ENCODE measurements at places on chromosomes 12 and 14.

GRCh38 chr14:31275731-31276130 is 68.1 kb upstream of the HECTD1 start:
- DNase-seq, result peak; percentile 11

DNA sequence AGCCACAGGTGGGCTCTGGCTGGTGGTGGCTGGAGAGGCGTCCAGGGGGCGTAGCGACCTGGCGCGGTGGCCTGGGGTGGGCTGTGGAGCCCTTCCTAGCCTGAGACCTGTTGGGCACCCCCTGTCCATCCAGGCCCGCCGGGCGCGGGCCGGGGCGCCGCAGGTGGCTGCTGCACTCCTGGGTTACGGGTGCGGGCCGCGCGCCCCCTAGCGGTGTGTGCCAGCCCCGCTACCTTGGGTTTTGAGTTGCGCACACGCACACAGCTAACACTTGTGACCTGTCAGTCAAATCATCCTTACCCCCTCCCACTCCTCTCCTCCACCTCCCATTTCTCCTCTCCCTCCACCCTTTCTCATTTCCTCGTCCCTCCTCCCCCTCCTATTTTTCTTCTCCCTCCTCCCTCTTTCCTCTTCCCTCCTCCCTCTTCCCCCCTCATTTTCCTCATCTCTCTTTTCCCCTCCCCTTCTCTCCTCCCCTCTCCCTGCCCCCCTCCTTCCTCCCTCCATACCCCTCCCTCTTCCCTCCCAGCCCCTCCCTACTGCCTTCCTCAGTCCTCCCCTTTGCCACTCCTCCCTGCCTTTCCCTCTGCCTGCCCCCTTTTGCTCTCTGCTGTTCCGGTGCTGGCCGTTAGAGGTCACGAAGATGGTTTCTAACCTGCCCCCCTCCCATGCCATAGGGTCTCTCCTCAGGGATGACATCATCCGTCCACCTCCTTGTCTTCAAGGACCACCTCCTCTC is 2.3 kb downstream of the MEG3 start:
- peak; percentile 84 for DNase-seq

DNA sequence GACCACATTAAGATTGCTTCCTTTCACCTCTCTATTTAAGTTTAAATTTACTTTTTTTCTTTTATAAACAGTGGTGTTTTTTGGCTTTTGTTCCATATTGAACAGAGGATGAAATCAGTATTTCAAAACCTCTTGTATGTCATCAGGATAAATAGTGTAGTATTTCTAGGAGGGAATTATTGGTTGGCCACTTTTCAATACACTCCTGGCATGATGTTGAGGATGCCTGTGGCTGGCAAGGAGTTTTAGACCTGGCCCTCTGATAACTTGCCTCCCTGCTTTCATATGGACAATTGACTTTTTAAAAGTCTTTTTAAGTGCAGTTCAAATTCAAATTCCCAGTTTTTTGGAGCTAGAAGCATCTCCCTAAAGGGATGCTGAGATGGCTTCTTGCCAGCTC is 9.8 kb downstream of the TMTC2 start:
- no peak for DNase-seq

DNA sequence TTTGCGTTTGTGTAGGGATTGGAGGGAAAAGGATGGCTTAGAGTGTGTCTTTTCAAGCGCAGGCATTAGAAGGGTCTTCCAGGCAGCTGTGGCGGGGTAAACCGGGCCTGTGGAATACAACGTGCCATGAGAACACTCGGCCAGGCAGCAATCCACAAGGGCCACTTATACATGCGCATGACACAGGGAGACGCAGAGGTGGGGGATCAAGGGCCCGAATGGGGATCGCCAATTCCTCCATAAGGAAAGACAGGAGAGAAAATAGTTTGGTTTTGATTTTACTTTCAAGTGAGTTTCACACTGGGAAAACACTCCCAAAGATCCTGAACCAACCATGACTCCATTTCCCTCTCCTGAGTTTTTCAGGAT is 71.6 kb downstream of the SPRING1 start:
- DNase-seq, result no peak

- no peak for DNase-seq
Measured at GRCh38 chr12:5390174-5390799, 41.6 kb upstream of the NTF3 start.

GRCh38 chr12:31880340-31880739 is 78.9 kb upstream of the RESF1 start:
- no peak for DNase-seq

DNA sequence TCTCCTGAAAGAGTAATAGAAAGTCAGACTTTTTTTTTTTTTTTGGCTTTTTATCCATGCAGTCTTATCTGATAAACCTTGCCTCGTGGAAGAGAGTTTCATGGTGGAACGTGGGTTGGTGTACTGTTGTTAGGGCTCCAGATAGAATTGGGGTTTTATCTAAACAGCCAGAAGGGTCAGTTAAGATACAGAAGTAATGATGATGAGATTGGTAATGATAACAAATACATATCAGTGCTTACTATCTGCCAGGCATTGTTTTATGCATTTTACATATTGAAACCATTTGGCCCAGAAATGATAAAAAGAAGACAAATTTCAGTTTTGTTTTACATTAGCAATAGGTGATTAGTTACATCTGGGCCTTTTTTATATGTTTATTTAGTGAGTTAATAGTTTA is 372.8 kb upstream of the PRICKLE1 start:
- peak; percentile 38 for DNase-seq

- DNase-seq, result no peak
Measured at GRCh38 chr14:36111822-36112583, 64.5 kb downstream of the PTCSC3 start.

- no peak for DNase-seq
Measured at GRCh38 chr12:54384591-54385041, at the start of gene ZNF385A. Gene ZNF385A (minus strand): TSS chr12:54384733. CDS start chr12:54384514, 219 bp downstream.

DNA sequence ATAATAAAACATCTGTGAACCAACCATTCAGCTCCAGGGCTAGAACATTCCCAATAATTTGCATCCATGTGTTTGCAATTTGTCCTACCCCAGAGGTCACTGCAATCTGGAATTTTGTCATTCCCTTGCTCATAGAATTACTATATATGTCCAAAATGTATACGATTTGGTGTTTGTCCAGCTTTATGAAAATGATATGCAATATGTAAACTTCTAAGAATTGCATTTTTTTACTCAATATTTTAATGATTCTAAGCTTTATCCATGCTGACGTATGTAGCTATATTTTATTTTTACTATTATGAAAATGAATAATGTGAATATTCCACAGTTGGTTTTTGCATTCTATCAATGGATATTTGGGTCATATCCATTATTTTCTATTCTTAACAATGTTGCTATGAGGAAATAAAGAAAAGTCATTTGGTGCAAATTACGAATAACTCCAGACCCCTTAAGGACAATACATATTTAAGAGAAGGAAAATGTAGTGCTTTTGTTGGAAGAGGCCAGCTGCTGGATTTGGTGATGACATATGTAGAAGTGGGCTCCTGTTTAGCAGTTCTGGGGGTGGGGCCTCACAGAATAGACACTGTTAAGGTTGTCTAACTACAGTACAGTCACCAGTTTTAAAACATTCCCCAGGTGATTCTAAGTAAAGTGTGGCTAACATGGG is 139.4 kb downstream of the SLC38A4 start:
- DNase-seq, result no peak

DNA sequence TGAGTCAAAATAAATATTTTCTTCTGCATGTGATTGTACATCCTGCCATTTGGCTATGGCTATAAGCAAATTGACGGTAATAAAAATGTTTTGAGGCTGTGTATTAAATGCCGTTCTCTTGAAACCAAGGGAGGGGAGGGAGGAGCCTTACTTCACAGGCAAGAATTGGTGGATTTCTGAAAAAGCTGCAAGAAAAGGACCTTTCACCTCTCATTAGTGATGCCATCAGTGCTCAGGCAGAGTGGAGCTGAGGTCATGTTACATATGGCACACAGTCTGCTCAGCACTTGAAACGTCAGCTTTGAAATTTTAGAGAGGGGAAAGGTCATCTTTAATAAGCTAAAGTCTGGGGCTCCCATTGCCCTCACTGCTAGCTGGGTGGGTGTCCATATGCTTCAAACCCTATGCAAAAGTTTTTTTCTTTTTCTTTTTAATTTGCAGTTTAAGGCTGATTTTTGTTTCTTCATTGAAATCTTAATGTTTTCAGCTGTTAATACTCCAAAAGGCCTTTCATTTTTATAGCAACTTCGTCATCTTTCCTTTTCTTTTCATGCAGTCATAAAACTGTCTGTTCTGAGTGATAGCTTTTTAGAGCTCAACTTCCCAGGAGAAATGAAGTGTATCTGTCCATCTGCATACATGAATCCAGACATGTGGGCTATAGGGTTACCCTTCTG is 9.8 kb upstream of the SIX1 start:
- no peak for DNase-seq

DNA sequence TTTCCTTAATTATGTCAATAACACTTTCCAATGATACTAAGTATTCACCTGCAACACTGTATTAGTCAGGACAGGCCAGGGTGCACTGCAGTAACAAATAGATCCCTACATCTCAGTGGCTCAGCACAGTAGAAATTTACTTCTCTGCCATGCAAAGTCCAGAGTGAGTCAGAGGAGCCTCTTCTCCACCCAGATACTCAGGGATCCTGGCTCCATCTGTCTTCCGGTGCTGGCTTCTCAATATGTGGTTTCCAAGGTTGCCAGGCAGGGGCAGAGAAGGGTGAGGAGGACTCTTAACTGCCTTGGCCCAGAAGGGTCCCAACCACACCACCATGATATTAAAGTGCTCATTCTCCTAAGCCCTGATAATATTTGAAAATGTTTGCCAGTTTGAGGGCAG is 47.8 kb downstream of the ADGRD1 start:
- no peak for DNase-seq

- no peak for DNase-seq
Measured at GRCh38 chr14:93727039-93727740, 61.1 kb downstream of the PRIMA1 start.

DNA sequence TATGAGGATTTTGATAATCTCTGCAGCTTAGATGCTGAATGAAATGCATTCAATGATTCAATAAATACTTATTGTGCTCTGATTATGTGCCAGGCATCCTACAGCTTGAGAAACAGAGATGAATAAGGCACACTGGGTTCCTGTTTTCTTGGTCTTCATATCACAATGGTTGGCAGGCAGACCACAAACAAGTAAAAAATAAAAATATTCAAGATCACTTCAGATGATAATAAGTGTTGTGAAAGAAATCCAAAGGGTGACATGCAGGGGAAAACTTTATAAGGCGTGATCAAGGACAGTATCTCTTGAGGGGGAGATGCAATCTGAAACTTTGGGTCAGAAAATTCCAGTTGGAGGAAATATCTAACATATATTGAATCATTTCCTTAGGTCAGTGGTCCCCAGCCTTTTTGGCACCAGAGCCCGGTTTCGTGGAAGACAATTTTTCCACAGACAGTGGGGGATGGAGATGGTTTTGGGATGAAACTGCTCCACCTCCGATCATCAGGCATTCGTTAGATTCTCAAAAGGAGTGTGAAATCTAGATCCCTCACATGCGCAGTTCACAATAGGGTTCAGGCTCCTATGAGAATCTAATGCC is 73.7 kb upstream of the RAP1B start:
- DNase-seq, result no peak

DNA sequence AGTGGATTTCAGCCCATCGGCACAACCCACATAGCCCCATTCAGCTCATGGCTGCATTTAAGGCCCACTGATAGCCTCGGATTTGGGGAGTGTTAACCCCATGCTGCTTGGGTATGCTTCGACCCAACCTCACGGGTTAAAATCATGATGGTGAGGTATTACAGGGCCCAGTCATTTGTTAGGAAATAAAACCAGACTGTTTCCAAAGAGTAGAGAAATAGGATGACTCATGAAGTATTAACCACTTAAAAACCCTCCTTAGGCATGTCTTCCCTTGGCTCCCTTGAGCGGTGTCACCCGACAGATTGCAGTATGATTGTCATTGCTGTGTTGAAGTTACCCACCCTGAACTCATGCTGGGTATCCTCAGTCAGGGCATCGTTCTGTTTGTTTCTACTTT is 289.1 kb downstream of the CACNA1C start:
- DNase-seq, result peak; percentile 20

- no peak for DNase-seq
Measured at GRCh38 chr14:68148276-68148675, 328.7 kb downstream of the RAD51B start.

DNA sequence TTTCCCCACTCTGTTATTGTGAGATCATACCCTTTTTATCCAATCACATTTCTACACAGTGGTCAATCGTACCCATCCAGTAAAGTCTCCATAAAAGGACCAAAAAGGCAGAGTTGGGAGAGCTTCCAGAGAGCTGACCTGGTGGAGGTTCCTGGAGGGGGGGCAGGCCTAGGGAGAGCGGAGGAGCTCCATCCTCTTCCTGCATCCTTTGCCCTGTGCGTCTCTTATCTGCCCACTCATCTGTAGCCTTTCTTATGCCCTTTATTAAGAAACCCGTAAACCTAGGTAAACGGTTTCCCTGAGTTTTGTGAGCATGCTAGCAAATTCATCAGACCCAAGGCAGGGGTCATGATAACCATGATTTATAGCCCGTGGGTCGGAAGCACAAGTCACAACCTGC is 26.2 kb downstream of the EVL start:
- DNase-seq, result no peak

- DNase-seq, result no peak
Measured at GRCh38 chr14:101200650-101201516, 297.4 kb upstream of the RTL1 start.

DNA sequence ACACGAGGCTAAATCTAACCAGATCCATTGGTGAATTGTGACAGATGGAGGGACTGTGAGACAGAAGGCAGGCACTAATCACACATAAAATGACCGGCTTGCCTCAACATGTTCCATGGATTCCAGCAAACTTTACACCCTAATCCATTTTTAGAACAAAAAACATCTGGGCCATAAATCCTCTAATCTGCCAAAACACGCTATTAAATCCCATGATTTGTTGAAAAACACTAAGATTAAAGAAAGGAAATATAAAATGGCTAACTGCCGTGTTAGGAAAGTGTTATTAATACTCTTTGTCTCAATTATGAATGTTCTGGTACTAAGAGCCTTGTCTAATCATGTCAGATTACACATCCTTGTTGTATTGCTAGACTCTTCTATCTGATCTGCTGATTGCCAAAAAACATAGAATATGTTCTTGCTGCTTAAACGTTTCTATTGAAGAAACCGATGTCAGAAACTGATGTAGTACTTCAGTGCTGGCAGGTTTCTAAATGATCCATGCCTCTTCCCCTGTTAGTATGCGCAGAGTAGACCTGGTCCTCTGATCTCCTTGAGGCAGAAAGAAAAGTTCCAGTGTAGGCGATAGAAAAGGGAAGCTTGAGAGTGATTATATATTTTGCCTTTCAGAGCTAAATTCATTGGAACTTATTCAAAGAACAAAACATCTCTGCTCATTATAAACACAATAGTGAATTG is 384.9 kb downstream of the SOX5 start:
- DNase-seq, result no peak

DNA sequence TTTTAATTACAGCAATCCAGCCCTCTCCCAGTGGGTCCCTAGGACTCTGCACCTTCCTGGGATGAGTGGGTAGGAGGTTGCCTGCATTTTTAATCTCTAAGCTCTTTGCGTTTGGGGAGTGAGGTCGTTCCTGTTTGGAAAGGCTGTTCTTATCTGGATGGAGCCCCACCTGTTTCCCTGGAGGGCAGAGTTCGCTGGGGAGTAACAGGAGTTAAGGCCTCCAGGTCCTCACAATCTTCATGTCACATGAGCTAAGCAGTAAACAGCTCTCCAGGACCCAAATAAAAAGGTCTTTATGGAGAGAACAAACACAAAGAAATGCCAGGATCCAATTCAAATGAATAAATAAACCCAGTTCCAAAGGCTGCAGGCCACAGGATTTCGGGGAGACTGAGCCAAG is 56.0 kb upstream of the RFLNA start:
- no peak for DNase-seq

All from ACHN (cell line).